Glutamatergic neuron (in vitro differentiated cells): ENCODE measurements at places on chromosomes 7 and 10. TPM values are rescaled to one million over a fixed set of nuclear protein-coding genes. Genes with fewer than 3 reads are reported as not detected.
A peak's percentile ranks its signal among the peaks of the same experiment; 100 is the strongest.

TCERG1L gene
- total RNA-seq: 2.2 TPM

CDH23 gene
- 2.0 TPM for total RNA-seq

VWA2 gene
- total RNA-seq: not detected

GRID1 gene
- 8.0 TPM for total RNA-seq

SPDYE11 gene
- 0.25 TPM for total RNA-seq

DNA sequence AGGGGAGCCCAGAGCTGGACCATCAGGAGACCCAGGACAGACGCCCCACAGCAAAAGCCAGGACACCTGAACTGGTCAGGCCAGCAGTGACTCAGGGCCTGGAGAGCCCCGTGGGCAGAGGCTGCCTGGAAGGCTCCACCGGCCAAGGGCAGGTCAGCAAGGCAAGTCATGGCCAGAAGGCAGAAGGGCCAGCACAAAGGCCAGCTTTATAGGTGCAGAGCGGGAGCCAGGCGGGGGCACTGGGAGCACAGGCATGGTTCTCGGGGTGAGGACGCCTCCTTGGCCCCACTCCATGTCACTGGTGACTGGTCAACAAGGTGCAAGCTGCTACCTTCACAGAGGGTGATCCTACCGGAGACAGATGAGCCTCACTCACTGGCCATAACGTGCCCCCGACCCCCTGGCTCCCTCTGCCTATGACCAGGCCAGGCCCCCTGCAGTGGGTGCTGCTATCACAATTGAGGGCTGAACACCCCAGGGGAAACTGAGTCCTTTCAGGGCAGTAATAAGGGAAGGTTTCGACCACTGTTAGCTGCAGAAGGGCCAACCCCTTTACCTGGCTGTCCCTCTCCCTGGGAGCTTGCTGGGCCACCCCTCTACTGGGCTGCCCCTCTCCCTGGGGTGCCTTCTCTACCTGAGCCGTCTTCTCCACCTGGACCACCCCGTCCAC lies 317.4 kb downstream of the PTPRN2 start:
- DNase-seq: peak; percentile 16

GRCh38 chr10:47425813-47426419 lies 41.8 kb upstream of the ZNF488 start:
- DNase-seq: no peak

- no peak for DNase-seq
Observed at GRCh38 chr7:145876376-145876775, 240.2 kb upstream of the CNTNAP2 start.

DNA sequence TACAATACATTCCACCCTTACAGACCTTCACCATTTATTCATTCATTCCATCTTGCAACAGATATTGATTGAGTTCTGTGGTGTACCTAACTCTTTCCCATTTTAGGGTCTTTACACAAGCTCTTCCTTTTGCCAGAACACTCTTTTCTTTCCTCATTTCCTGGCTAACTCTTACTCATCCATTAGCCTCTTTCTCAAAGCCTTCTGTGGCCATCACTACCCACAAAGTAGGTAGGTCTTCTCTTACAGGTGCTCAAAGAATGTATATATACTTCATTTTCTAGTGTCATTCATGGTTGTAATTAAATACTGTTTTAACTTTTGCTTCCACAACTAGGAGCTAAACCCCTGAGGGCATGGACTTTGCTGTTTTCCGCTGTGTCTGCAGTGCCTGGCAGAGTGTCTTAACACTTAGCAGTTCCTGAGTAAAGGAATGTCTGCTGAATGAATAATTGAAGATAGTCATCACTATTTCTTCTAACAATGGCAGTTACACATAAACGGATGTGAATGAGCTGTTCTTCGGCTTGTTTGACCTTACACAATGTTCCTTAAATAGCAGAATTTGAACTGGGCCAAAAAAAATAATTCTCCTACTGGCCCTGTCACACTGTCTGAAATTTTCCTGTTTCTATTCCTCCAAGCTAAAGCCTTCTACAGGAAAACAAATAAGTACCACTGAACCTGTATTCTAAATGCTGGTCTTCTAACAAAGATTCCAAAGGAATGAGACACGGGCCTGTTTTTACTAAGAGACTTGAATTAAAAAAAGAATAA lies 15.1 kb downstream of the BCAP29 start:
- DNase-seq: no peak

GRCh38 chr7:79400222-79400621 lies 53.2 kb downstream of the MAGI2 start:
- no peak for DNase-seq

DNA sequence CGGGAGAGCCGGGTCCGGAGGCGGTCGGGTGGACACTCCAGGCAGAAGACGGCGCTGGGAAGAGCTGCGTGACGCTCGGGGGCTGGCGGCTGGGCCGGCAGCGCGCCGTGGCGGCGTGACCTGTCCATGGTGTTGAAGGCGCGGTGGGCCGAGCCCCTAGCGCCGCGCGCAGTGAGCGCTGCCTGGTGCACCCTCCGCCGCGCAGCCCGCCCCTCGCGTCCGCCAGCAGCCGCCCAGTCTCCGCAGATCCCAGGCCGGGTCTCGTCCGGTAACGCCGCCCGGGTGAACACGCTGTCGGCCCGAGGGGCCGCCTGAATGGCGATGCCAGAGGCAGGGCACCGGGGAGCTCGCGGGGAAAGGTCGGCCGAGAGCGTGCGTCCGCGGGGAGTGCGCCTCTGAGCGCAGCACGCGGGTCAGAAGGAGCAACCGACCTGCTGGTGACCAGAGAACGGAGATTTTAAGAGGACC lies 657 bp upstream of the TMEM178B start:
- peak; percentile 75 for DNase-seq

DNA sequence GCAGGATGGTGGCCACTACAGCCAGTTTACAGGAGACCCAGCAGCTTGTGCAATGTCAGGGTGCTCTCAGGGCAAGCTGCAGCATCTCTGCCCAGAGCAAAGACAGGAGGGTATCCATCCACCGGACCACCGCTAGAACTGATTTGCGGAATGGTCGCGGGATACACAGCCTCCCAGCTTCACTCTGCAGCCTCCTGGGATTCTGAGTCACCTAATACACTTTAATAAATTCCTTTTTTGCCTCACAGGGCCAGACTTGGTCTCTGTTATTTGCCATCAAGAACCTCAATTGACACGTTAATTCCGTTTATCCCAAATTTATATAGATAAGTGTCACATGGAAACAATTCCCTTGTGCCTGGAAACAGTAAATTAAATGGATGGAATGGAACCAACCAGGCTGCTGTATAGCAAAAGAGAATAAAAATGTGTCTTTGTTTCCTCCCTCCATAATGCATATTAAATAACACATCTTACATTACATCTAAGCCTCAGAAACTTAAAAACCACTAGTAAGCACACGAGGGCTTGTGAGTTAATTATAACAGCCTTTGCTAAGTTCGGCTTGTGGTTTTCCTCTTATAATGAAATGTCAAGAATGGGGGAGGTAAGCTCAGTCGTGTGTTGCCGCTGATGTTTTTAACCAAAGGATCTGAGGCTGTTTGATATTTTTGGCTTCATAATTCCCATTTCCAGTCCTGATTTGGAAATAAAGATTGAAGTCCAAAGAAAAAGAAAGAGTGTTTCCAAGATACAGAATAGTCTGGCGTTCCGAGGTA lies 52.1 kb downstream of the ADRB1 start:
- no peak for DNase-seq

DNA sequence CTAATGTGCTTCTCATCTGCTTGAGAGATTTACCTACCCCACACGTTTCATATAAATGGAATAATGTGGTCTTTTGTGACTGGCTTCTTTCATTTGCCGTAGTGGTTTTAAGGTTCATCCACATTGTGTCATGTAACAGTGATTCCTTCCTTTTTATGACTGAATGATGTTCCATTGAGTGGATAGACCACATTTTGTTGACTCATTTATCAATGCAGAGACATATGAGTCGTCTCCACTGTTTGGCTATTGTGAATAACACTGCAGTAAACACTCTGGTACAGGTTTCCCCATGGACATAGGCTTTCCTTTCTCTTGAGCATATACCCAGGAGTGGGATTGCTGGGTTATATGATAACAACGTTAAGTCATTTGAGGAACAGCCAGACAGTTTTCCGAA lies 2.0 kb upstream of the AOC1 start:
- DNase-seq: no peak

DNA sequence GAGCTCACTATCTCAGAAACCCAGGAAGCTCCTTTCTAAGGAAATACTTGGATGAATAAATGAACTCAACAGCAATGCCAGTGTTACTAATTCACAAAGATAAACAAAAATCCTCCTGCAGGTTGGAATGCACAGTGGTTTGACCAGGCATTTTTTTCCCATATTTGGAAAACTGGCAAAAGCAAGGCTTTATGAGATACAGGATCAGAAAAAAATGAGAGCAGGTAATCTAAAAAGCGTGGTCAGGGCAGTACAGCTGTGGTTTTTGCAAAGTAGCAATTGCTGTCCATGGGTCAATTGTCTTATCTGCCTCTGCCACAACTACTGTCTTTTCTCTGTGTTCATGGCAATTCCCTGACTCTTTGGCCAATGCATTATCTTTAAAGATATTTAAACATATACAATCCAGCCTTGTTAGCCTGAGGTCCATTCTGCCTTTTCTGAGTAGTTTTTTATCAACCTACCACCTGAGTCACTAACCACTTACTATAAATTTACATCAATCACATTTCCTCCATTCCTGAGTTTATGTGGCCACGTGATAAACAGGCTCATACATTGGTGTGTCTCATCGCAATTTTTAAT lies 564.5 kb upstream of the IGFBP3 start:
- no peak for DNase-seq
